Fibroblast of skin of right quadriceps (primary cell): ENCODE measurements at places on chromosomes 7 and 10.
A peak's percentile ranks its signal among the peaks of the same experiment; 100 is the strongest.

DNA sequence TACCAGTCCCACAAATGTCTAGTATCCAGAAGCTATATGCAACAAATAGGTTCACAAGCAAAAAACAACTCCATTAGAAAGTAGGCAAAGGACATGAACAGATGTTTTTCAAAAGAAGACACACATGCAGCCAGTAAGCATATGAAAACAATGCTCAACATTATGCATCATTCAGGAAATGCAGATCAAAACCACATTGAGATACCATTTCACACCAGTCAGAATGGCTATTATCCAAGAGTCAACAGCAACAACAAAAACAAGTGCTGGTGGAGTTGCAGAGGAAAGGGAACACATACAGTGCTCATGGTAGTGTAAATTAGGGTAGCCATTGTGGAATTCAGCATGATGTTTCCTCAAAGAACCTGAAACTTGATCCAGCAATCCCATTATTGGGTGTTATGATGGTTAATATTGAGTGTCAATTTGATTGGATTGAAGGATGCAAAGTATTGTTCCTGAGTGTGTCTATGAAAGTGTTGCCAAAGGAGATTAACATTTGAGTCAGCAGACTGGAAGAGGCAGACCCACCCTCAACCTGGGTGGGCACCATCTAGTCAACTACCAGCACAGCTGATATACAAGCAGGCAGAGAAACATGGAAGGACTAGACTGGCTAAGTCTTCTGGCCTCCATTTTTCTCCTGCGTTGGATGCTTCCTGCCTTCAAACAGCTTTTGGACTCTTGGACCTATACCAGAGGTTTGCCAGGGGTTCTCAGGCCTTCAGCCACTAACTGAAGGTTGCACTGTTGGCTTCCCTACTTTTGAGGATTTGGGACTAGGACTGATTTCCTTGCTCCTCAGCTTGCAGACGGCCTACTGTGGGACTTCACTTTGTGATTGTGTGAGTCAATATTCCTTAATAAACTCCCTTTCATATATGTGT, 218.4 kb upstream of the SEMA3D start:
- DNase-seq, result peak; percentile 32

DNA sequence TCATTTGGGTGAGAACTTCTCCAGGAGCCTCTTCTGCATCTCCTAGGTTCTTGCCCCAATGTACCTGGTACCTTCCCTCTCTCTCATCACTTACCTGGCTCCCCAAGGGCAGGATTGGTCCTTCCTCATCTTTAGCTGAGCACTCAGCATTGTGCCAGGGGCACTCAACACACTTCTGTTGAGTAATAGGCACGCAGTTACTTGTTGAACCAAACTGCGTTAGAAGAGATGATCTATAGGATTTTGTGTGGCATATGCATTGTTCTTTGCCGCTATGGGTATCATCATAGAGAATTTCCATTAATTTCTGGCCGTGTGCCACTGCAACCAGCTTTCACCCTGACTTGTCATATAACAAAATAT, 16.4 kb downstream of the TBXAS1 start:
- no peak for DNase-seq

DNA sequence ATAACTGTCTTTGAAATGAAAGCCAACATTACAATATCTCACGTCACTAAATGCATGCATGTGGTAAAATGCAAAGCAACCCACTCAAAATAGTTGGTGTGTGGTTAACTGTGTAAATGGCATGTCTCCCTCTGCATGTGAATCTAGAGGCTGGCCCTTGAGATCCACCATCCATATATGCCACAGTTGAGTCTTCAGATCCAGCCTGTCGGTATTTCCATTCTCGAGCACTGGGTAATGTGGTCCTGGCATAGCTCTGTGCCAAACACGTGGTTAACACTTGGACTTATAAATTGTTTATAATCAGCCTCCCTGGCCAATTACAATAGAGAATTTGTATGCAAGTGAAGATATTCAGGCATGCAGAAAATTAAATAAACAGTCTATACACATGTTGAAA, 90.3 kb downstream of the LYZL1 start:
- DNase-seq, result no peak

GRCh38 chr7:134357486-134357885, 40.8 kb upstream of the SLC35B4 start:
- no peak for DNase-seq

GRCh38 chr10:73773152-73773879, 8.5 kb upstream of the CHCHD1 start:
- DNase-seq, result no peak

DNA sequence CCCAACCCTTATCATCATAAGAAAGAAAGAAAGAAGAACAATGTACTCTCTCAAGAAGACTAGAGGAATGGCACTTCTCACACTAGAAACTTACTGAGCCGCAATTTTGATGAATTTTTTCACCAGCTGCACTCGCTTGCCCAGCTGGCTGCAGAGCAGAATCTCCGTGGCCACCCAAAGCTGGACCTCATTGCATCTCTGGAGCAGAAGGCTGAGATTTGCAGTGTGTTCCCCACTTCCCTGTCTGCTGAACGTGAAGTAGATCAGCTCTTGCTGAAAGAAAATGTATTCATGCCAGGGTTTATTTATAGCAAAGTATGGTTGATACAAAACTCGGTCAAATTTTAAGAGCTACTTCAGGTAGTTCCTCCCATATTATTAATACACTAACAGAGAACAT, 199.3 kb upstream of the CDCA7L start:
- no peak for DNase-seq

DNA sequence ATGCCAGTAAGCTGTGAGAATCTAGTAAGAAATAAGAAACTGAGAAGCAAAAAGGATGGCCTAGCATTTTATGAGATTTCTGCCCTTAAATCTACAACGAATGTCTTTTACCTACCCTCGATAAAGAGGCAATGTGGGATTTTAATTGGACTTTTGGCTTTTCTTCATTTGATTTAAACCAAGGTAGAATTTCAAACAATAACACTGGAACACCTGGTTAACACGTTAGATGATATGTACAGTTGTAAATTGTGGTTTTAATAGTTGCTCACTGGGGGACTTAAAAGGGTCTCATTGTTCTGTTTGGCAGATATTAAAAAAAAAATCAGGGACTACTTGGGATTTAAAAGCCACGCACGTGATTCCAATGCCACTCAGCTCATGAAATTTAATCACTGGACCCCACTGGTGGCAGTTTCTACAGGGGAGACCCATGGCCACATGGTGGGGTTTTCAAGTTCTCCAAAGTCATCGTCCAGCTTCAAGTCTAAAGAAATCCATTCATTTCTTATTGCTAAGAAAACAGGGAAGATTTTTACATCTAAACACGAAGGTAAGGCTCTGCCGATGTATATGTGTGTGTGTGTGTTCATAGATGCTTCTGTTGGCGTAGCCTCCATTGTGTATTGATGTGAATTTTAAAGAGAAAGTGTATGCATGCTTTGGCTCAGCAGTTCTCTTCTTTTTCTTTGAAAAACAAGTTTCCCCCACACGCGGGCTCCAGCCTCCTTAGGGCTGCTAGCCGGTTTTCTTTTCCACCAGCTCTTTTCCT, 588.6 kb upstream of the MKI67 start:
- DNase-seq, result no peak

DNA sequence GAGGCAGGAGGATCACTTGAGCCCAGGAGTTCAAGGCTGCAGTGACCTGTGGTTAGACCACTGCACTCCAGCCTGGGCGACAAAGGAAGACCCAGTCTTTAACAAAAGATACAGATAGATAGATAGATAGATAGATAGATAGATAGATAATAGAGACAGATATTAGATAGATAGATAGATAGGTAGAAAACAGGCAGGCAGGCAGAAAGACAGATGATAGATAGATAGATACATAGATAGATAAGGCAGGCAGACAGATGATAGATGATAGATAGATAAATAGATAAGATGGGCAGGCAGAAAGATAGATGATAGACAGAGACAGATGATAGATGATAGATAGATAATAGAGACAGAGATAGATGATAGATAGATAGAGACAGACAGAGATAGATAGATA, 54.5 kb downstream of the TMEM130 start:
- DNase-seq, result no peak

DNA sequence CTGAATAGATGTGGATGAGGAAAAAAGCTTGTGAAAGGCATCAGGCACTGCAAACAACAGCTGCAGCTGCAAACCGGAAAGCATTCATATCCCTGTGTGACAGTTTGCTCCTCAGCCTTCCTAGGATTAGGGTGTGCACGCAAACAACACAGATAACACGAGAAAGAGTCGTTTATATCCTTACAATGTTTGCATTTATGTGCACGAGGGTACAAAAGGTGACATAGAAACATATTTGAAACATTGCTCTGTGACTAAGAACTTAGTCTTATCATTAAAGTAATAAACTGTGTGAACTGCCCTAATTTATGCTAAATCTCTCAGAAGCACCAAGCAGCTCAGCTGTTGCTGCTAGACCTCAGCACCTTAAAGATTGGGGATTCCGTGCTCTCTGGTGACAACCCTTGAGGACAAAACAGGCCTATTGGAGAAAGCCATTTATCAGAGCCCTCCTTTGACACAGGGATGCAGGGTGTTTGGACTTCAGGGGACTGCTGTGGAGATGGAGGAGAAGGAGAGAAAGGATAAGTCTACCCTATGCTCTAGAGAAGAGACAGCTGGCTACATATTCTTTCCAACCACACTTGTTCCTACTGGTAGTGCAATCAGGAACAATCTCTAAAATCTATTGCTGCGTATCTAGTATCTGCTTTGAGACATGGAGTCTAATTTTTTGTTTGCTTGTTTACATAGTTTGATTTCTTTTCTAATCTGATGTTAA, 176.2 kb downstream of the GNAT3 start:
- peak; percentile 9 for DNase-seq

DNA sequence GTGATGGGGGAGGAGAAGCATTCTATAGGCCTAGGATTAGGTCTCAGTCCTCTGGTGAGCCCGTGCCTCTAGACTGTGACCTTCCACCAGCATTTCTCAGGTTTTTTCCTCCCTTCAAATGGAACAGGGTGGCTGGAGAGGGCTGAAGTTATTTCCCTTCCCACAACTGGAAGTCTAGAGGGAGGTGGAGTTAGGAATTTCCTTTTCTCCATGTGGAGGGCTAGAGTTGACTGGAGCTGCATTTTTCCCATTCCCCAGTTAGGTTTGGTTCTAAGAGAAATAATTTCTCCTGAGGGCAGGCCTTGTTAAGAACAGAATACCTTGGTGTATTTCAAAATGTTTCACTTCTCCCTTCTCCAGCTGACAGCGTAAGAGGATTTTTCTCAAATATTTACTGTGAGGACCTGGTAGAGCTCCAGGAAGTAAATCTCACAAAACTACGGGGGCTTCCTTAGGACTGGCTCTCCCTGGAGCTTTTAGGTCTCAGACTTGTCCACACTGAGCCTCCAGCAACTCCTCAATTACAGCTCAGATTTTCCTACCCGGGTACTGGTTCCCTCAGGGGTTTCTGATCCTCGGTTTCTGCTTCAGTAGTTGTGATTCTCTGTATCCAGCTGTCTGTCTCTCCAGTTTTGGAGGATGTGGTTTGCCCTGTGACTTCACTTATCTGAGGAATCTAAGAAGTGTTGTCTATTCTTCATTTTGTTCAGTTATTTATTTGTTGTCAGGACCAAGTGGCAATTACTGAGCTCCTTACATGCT, 6.0 kb upstream of the REEP3 start:
- peak; percentile 64 for DNase-seq

- no peak for DNase-seq
These were observed 15.1 kb downstream of the CNTNAP2 start for GRCh38 chr7:146131701-146132100.
